Substantia nigra (tissue), 51 donors: ENCODE measurements at places on chromosomes 11 and 22.

GRCh38 chr11:88480223-88480622, 142.7 kb upstream of the CTSC start:
- DNase-seq, result no peak

DNA sequence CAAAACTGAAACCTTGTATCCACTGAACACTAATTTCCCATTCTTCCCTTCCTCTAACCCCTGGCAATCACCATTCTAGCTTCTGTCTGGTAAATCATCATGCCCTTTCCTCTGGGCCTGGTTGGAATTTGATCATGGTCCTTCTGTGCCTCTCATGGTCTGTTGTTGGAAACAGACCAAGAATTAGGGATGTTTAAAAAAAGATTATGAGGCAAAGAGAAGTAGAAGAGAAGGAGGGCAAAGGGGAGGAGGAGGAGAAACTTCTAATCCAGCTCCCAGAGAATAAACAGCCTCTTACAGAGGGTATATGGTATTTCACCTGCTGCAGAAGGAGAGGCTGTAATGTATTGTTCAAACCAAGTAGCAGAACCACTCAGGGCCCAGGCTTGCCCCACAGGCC, 10.6 kb downstream of the BCO2 start:
- no peak for DNase-seq

DNA sequence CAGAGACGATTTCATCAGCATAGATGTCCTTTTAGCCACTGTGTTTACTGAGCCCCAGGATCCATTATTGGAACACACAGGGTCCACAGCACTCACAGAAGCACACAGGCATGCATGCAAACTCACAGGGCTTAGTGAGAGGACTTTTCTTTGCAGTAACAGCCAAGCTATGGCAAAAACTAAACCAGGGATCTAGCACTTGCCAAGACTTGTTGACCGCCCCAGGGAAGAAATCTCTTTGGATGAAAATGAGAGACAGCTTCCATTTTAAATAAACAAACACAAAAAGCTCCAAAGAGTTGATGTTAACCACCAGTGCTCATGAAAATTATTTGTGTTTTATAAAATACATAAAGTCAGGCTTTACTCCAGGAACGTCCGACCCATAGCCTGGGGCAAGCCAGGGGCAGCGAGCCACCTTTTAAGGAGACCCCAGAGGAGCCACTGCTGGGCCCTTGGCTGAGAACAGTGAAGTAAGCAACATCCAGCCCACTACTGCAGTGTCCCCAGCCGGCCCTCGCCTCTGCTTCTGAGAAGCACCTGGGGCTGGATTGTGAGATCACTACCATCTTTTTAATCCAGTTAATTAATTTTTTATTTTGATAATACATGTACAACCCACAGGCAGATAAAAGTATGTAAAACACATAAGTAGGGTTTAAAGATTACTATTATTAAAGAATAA, 22.0 kb upstream of the TFIP11 start:
- no peak for DNase-seq

GRCh38 chr11:40683010-40683409, 776.4 kb downstream of the LRRC4C start:
- DNase-seq, result no peak

- DNase-seq, result no peak
These were observed 6.7 kb upstream of the DIXDC1 start for GRCh38 chr11:111930472-111930871.

GRCh38 chr11:117258576-117258975, 26.1 kb downstream of the RNF214 start:
- no peak for DNase-seq

DNA sequence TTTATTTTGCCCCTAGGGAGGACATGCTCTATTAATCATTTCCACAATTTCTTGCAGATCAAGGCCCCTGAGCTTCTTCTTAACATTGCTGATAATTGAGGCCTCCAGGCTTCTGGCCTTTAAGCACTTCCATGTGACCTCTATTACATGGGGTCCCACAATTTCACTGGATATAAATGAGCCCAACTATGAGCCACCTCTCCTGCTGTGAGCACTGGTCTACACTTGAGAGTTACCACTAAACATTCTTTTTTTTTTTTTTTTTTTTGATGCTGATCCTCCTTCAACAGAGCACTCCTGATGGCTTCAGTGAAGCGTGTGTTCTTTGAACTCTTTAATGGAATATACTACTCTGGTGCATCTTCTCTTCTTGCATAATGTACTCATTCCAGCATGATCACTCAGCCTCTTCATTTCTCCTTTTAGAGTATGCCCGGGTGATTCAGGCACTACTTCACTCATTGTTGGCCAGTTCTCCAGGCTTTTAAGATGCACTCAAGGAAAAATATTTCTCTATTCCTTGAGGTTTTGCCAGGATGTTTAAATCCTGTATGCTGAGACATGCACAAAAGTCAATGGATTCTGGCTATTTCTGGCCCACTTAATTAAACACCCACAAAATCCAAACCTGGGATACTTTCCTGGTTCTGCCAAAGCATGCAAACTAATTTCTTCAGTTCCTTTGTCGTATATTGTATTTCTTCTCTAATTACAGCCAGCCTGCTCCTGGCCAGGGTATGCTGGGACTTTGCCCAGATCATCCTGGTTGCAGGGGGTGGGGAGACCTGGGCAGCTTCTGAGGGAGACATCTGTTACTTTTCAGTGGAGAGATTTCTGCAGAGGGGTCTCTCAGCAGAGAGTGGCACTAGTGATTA, 257.8 kb upstream of the LUZP2 start:
- DNase-seq, result no peak

- DNase-seq, result no peak
These were observed 842 bp upstream of the SIGIRR start for GRCh38 chr11:415640-416041.

- no peak for DNase-seq
These were observed 12.7 kb downstream of the TOM1 start for GRCh38 chr22:35312198-35313059.

DNA sequence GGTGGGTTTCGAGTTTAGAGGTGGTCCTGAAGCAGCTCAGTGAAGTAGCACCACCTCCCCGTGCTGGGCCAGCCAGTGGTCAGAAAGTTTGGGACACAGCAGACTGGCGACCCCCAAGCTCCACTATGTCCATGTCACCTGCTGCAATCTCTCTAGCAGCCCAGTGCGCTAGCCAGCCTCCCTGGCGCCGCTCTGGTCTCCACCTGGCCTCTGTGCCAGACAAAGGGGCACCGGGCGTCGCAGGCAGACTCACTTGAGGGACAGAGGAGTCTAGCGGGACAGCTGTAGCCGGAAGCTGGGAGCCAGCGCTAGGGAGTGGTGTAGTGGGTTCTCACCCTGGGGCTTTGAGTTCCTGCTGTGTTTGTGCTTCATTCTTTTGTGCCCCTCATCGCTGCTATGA, 25.5 kb downstream of the MYBPC3 start:
- no peak for DNase-seq

DNA sequence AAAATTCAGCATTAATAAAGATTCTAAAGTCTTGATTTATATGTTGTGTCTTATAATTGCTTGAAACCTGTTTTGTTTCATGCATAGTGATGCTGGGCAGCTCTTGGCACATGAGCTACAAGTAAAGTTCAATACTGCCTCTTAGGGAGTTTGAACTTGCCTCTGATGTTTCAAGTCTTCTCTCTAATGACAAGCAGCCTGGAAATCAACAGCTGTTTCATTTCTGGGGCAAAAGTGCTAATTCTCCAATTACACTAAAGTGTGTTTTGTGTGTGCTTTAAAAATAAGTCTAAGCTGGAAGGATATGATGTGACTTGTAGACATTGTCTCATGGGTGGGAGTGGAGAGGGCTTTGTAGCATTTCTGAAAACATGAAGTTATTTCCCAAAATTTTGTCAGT, 23.7 kb upstream of the SESN3 start:
- no peak for DNase-seq

GRCh38 chr11:128694618-128695481, 978 bp downstream of the FLI1 start:
- DNase-seq, result no peak

DNA sequence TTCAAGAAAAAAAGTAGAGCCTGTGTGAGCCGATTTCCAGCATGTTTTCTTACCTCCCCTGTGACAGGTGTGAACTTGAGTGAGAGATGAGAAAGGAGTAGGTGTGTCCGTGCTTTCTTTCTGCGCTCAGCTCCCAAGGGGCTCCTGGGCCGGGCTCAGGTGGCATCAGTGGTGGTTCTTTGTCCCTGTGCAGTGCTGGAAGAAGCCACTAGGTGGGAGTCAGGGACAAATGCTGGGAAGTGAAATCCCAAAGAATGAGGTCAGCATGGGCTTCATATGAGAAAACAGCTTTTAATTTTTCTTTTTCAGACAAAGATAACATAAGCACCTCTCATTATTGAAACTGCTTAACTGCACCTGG, 57.8 kb downstream of the PPFIBP2 start:
- DNase-seq, result no peak

DNA sequence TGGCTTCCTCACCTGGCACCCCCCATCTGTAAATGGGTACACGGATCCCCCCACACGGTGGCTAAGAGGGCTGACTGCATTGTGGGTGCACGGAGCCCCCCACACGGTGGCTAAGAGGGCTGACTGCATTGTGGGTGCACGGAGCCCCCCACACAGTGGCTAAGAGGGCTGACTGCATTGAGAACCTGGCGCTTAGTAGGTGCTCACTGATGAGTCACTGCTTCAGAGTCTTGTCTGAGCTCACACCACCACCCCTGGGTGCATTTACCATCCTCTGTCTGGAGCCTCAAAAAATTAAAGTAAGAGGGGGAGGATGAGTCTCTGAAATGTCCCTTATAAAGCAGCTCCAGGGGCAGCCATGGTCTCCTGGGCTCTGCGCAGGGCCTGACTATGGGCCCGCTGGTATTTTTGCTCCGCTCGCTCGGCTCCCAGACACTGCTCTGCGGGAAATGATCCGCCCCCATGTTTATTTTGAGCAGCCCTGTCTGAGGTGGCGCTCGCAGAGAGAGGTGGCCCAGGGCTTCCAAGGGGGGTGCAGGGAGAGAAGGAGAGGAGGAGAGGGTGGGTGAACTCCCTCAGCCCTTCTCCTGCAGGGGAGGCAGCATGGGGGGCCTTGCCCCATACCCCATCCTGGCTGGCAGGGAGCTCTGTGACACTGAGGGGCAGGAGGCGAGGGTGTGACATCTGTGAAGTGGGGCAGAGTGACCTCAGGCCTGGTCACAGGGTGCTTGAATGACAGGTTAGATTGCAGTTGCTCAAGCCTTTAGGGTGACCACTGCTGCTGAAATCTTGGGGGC, 82.6 kb downstream of the CACNA1I start:
- DNase-seq, result no peak

- DNase-seq, result no peak
These were observed 10.1 kb downstream of the CEP57 start for GRCh38 chr11:95800438-95800837.

DNA sequence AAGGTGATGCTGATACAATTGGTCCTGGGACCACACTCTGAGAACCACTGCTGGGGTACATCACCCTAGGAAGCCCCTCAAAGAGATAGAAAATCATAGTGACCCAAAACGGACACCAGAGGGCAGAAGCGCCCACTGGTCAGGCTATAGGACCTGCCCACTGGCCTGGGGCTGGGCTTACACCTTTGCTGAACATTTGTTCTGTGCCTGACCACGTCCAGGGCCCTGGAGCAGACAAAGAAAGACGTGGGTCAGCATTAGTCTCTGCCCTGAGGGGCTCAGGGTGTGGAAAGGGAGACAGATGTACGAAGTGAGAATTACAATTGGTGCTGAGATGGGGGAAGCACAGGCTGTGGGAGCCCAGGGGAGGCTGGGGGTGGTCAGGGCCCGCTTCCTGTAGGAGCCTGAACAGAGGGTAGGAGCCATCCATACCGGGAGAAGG, 14.4 kb upstream of the SERPINH1 start:
- peak; percentile 42 for DNase-seq

- no peak for DNase-seq
These were observed 437.2 kb downstream of the AASDHPPT start for GRCh38 chr11:106514706-106515105.

- no peak for DNase-seq
These were observed 23.6 kb upstream of the ALKBH3 start for GRCh38 chr11:43856993-43857392.

DNA sequence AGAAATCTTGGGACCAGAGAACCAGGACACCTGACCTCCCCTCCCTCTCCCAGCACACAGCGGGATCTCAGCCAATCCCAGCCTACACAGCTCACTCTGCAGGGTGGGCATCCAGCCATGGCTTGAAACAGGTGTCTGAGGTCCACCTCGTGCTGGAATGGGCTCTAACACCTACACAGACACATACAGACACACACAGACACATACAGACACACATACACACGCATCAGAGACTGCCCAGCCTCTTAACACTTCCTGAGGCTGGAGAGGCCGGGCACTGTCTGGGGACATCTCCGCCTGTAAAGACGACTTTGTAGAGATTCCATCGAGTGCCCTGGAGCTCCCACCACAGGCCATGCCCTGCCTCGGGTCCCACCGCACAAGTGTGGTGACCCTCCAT, 36.7 kb downstream of the CAPN1 start:
- no peak for DNase-seq

- DNase-seq, result peak; percentile 68
These were observed 3.7 kb upstream of the RPS6KA4 start for GRCh38 chr11:64355078-64355940.

- DNase-seq, result no peak
These were observed 172.0 kb upstream of the MTMR2 start for GRCh38 chr11:96095884-96096303.

DNA sequence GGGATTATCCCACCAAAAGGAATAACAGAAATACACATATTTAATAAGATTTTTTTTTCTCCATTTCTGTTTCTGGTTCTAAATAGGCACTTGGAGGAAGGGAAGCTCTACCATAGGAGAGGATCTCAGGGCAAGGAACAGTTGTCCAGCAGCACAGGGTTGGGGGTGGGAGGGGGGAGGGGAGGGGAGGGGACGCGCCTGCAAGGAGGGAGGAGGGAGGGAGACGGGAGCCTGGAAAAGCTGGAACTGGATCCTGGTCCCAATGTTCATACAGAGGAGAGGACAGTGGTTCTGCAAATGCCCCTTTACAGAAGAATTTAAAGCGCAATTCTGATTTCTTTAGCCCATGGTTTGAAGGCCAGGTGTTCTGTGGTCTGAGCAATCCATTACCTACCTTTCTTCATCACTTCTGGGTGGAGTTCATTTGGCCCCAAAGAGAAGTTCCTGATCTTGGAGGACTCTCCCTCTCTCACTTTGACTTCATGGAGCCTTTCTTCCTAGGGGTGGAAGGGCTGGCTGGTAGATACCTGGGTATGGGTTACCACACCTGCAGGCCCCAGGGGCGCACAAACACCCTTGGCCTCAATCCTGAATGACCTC, 348.9 kb upstream of the NCAM1 start:
- DNase-seq, result no peak

GRCh38 chr11:117505285-117505970, 177.8 kb downstream of the CEP164 start:
- no peak for DNase-seq

- no peak for DNase-seq
These were observed 19.7 kb downstream of the SHISAL1 start for GRCh38 chr22:44293034-44293433.
